ENCODE measurements at places on chromosomes 12 and 14. TPM values are rescaled to one million over a fixed set of nuclear protein-coding genes. Genes with fewer than 3 reads are reported as not detected.

NFE2 gene
- total RNA-seq, result 17.2 TPM

USP44 gene
- 13.3 TPM for total RNA-seq

DRAM1 gene
- 6.5 TPM for total RNA-seq

CLEC4D gene
- total RNA-seq, result not detected

ASPG gene
- total RNA-seq, result not detected

FAM90A1 gene
- not detected for total RNA-seq

SLC39A5 gene
- total RNA-seq, result 65.2 TPM

RASAL1 gene
- total RNA-seq, result 0.36 TPM

MARS1 gene
- 290 TPM for total RNA-seq

P2RX7 gene
- not detected for total RNA-seq

LMO3 gene
- 39.4 TPM for total RNA-seq

SLC35E3 gene
- 17.1 TPM for total RNA-seq

MDM1 gene
- 21.5 TPM for total RNA-seq

NINJ2 gene
- 3.0 TPM for total RNA-seq

TRPV4 gene
- 5.2 TPM for total RNA-seq

TAS2R7 gene
- total RNA-seq, result not detected

NPFF gene
- total RNA-seq, result not detected

OR6C65 gene
- not detected for total RNA-seq

LPCAT3 gene
- total RNA-seq, result 81.8 TPM

ACSM4 gene
- total RNA-seq, result not detected

GTF2A1 gene
- 29.7 TPM for total RNA-seq

GSC gene
- not detected for total RNA-seq

CLEC2D gene
- 23.5 TPM for total RNA-seq

RFC5 gene
- 35.8 TPM for total RNA-seq

EEA1 gene
- total RNA-seq, result 19.6 TPM

GYS2 gene
- total RNA-seq, result not detected

ORMDL2 gene
- 36.5 TPM for total RNA-seq

IGF1 gene
- total RNA-seq, result 0.57 TPM

TSPAN19 gene
- not detected for total RNA-seq

SCARB1 gene
- 20.6 TPM for total RNA-seq

MYF6 gene
- 0.33 TPM for total RNA-seq

PKP2 gene
- 103 TPM for total RNA-seq

RBMS2 gene
- total RNA-seq, result 65.9 TPM

XPOT gene
- 73.6 TPM for total RNA-seq

VDR gene
- total RNA-seq, result 0.38 TPM

KRT73 gene
- not detected for total RNA-seq

PLD4 gene
- total RNA-seq, result 0.05 TPM

IL31 gene
- not detected for total RNA-seq

SMAGP gene
- 9.1 TPM for total RNA-seq

FOXA1 gene
- 196 TPM for total RNA-seq

NANOG gene
- total RNA-seq, result 0.64 TPM

SLC25A47 gene
- total RNA-seq, result not detected

AMIGO2 gene
- 10.7 TPM for total RNA-seq

MIA2 gene
- 34.7 TPM for total RNA-seq

PRR4 gene
- 8.7 TPM for total RNA-seq

C1R gene
- 10.2 TPM for total RNA-seq

SLC6A15 gene
- total RNA-seq, result 0.57 TPM

TRAFD1 gene
- 35.4 TPM for total RNA-seq

PRKCH gene
- total RNA-seq, result 4.5 TPM

Measured in progenitor cell of endocrine pancreas (in vitro differentiated cells).